Cortex of kidney (tissue), 1 donor: ENCODE measurements at places on chromosomes 4 and X.

- DNase-seq = no peak
These were observed 848.6 kb upstream of the PABPC4L start for GRCh38 chr4:135050086-135050717.

DNA sequence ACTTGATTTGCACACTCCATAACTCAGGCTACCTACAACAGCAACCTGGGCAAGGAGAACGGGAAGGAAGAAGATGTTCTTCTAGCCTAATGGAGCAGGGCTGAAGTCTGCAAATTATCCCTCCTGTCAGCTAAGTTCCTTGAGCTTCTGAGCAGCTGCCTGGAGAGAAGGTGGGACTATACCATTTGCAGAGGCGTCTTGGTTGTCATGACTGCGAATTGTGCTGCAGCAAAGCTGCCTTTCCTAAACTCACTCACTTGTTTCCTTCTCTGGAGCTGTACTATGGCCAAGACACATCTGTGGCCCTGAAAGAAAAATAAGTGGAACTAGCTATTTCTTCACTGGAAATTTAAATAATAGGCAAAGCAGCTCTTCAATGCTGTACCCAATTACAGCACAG lies 682.4 kb upstream of the GRIA3 start:
- DNase-seq = no peak

DNA sequence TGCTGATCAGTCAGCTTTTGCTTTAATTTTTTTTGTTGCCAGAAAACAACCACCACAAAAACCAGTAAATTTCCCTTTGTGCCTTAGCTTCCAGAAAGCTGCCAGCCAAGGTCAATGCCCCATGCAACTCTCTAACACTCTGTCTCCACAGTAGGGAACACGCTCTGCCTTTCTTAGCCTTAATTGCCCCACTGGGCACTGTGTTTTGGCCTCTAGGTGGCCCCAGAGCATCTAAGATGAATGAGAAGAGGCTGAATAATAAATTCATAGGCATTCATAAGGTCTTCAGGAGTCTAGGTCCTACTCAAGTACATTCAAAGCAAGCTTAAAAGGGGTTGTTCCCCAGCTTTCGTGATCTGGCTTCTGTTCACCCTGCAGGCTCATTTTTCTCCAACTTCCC lies 57.7 kb upstream of the PASD1 start:
- DNase-seq = no peak

DNA sequence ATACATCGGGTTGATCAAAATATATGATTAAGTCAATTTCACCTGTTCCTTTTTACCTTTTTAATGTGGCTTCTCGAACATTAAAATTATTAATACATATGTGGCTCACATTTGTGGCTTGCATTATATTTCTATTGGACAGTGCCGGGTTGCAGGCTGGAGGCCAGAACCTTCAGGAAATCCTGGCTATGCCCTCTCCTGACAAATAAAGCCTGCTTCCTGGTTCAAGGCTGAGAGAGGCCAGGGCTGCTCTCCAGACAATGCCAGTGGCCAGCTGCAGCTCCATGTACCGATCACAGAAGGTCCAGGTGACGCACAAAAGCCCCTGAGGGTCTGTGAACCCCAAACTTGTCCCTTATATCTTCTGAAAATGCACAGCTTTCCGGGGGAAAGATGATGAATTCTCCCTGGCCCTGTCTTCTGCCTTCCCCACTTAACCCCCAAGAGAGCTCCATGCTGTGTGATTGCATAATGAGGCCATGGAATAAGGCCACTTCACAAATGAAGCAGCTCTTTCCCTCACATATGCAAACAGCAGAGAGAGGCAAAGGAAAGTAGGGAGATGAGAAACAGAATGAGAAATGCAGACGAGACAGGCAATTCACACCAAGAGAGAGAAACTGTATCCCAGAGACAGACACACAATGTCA lies 241.2 kb downstream of the BCOR start:
- DNase-seq = no peak

GRCh38 chr4:70958681-70959080 lies 34.8 kb upstream of the DCK start:
- DNase-seq = no peak

DNA sequence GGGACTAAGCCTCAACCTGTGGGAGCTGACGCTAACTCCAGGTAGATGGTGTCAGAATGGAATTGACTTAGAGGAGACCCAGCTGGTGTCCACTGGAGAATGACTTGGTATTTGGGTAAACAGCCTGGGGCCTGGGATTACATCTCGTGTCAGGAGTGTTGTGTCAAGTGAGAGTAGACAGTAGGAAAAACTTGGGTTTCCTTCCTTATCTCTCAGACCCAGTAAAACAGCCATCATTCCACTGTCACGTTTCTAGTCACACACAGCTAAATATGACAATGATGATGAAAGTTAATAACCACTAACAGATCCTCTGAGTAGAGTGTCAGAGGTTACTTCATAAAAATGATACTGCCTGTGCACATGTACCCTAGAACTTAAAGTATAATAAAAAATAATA lies 13.8 kb downstream of the ZNF674 start:
- no peak for DNase-seq

DNA sequence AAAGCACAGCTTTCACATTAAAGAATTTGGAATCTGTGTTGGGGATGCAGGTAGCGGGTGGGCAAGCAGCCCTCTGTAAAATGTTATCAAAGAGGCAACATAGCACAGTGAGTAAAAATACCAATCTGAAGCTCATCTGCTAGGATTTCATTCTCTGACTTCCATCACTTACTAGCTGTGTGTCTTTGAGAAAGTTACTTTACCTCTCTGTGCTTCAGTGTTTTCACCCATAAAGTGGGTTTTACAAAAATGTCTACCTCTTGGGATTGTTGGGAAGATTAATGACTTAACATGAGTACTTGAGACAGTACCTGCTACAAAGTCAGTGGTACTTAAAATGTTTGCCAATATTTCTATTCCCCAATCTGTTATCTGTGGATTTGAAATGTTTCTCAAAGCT lies 7.9 kb upstream of the DCUN1D4 start:
- DNase-seq = no peak

GRCh38 chr4:52407545-52407944 lies 251.6 kb downstream of the USP46 start:
- DNase-seq = no peak
